ENCODE measurements at places on chromosomes 12 and 14.
A peak's percentile ranks its signal among the peaks of the same experiment; 100 is the strongest.

DNA sequence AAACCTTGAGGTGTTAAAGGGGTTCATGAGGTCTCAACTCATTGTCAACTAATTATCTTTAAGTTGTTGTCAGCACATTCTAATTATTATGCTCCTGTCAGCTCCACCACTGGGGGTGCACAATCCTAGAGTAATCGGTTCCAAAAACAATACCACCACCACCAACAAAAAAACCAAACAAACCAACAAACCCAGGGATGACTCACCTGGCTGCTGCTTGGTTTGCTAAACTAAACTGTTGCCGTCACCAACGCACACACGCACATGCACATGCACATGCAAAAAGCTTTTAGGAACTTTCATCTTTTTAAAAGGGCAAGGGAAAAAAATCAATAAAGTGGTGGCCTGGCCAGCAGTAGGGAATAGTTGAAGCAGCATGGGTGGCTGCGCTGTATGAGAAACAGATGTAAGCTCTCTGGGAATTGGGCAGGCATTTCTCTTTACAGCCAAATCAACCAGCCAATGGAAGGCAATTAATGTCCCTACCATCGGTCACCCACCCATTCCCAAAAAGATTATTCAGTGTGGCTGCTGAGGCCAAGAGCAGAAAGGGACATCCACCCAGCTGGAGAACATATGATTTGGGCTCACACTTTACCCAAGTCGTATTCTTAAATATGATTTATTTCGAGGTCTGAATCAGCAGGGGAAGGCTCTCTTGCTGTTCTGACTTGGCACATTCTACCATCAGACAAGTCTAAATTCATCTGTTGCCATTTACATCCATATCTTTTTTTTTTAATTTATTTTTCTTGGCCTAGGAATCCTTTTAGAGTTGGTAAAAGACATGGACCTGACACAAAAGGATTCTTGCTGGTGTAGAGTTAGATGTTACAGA lies 20.0 kb downstream of the TMEM30B start:
- DNase-seq, result no peak

- no peak for DNase-seq
Measured at GRCh38 chr14:102591372-102591943, 991 bp upstream of the RCOR1 start.

GRCh38 chr12:24069532-24070395 lies 120.3 kb upstream of the SOX5 start:
- peak; percentile 81 for DNase-seq

- no peak for DNase-seq
Measured at GRCh38 chr12:2960996-2961616, 1.9 kb downstream of the TEAD4 start.

GRCh38 chr12:62800707-62801400 lies 134.1 kb downstream of the PPM1H start:
- no peak for DNase-seq

DNA sequence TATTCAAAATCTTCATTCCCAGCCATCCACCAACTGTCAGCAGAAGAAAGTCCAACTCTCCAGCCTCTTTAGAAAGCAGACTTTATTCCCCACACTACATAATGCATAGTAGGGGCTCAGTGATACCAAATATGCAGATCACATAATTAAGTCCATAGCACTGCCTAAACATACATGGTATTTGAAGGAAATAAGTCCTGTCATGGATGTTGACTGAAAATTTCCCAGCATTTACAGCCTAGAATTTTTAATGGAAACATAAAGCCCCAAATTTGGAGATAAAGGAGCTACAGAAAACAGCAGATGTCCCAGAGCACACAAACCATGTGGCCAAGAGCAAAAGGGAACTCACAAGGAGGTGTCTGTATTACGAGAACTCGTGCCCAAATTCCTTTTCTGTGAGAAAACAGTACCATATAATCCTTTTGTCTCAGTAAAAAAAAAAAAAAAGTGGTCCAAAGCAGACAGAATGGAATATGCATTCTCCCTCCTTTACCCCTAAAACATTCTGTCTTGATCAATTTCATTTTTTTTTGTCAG lies 920.5 kb downstream of the NRXN3 start:
- no peak for DNase-seq

- DNase-seq, result peak; percentile 95
Measured at GRCh38 chr14:21383848-21384493, at the start of gene SUPT16H. TSS of gene SUPT16H (minus strand) at chr14:21384019. CDS start at chr14:21383927, 92 bp downstream.

DNA sequence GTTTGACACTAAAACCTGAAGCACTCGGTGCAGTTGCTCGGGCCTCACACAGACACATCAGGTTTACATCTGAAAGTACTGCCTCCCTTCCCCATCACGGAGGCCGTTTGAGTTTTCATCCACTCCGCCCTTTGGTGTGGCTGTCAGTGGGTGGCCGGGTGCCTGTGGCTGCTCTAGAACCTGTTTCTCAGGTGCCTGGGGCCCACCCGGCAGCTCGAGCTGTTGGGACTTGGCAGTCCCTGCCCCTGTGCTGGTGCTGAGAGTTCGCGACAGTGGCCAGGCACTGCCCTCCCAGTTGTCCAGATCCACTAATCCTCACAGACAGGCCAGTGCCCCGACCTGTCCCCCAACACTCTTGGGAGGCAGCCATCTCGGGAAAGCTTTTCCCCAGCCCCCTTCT lies 22.4 kb downstream of the XRCC3 start:
- DNase-seq, result no peak

DNA sequence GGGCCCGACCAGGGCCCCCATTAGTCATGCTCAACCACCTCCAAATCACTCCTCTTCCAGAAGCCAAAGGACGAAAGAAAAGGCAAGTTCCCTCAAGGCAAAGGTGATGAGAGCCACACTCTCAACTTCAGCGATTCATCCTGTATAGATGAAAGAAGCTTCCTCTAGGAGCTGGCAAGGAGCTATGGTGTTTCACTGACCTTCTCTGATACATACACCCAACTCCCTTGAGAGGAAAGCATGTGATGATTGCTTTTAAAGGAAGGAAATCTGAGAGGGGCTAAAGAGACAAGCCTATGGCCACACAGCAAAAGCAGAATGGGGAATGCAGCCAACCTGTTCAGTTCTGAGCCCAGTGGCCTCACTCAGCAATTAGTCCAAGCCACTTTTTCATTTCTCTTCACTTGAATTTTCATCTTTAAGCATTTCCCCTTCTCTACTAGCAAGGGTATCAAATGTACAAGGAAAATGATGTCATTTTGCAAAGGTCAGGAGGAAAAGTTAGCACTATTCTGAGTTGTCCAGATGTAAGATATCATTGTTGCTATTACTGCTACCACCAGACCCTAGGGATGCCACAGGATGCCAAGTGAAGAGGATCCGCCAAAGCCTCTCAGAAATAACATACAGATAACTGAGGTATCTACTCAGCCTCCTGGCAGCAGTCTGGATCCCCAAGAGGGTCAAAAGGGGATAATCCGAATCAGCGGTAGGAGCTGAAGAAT lies 82.5 kb downstream of the MAP3K9 start:
- no peak for DNase-seq

DNA sequence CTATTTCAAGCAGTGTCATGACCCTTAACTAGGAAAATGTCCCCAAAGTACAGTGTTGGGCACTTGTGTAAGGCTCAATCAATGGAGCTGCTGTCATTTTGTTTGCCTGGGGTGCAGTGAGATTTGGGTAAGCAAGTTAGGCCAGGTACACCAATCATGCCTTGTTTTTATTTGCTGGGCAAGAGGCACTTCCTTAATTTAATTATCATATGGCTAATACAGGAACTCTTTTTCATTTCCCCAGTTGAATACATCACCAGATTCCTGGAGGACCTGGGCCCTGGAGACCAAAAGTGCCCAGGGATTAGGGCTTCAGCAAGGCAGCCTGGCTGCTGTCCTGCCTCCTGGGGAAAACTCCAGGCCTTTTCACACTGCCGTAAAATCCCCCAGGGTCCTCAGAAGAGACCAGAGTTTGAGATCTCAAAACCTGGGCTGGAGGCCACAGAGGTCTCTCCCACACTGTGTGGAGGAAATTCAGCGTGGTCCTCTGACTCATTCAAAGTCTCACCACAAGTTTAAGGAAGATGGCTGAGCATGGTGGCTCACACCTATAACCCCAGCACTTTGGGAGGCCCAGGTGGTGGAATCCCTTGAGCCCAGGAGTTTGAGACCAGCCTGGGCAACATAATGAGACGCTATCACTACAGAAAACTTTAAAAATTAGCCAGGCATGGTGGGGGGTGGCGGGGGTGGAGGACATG lies 28.4 kb upstream of the FOXN3 start:
- no peak for DNase-seq

DNA sequence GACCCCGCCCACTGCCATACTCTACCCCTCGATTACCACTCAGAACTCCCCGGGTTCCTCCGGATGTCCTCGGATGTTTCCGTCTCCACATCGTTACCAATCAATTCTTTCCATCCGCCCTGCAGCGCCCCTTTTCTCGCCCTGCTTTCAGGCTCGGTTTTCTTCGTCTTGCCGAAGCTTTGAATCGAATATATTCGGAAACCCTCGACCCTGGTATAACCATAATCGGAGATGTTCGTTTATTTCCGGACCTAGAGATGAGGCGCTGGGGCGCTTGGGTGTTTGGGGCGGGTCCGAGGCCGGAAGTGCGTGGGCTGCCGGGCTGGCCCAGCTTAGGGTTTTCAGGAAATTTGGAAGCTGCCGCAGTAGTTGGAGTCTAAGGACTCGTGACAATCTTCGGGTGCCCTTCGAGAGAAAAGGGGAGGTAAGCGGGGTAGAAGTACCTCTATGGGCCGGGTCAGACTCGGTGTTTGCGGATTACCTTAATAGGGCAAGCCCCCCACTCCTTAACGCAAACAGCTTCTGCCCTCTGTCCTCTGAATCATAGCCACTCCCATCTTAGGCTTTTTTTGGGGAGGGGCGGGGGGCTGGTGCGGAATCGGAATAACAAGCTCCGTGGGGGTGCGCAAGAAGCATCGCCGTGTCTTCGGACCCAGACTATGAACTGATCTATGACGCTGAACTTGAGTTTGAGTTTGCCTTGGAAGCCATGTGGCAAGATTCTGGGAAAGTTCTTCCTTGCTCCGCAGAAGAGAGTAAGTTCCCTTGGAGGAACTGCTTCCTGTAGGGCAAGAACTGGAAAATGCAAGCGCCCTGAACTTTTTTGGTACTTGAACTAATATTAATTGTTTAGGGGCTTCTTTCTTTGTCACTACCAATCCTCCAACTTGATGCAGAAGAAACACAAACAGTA lies at the start of gene C14orf119:
TSS of gene C14orf119 (plus strand) at position 310 of the 913 bp plus-strand sequence. CDS start 2,154 bp downstream, outside the sequence.
- DNase-seq, result no peak

- peak; percentile 28 for DNase-seq
Measured at GRCh38 chr12:120774169-120774916, 48.7 kb downstream of the ACADS start.

- no peak for DNase-seq
Measured at GRCh38 chr12:125247477-125247876, 182.2 kb downstream of the AACS start.

GRCh38 chr12:3604286-3604685 lies 113.3 kb downstream of the PRMT8 start:
- DNase-seq, result no peak

DNA sequence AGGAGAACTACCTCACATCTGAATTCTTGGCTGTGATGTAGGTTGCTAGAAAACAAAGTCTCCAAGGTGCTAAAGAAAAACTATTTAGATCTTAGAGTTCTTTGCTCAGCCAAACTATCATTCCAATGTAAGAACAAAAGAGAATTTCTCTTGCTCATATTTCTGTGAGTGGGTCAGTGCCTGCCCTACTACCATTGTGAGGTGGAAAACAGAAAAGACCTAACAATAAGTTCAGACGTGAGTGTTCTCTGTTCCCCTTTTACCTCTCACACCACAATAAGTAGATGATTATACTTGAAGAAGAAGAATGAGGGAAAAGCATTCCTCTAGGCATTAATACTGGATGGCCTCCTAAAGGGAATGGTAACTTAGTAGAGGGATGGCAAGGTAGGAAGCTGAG lies 187.4 kb upstream of the KITLG start:
- no peak for DNase-seq

GRCh38 chr12:124369055-124369826 lies 74.3 kb downstream of the RFLNA start:
- DNase-seq, result no peak

DNA sequence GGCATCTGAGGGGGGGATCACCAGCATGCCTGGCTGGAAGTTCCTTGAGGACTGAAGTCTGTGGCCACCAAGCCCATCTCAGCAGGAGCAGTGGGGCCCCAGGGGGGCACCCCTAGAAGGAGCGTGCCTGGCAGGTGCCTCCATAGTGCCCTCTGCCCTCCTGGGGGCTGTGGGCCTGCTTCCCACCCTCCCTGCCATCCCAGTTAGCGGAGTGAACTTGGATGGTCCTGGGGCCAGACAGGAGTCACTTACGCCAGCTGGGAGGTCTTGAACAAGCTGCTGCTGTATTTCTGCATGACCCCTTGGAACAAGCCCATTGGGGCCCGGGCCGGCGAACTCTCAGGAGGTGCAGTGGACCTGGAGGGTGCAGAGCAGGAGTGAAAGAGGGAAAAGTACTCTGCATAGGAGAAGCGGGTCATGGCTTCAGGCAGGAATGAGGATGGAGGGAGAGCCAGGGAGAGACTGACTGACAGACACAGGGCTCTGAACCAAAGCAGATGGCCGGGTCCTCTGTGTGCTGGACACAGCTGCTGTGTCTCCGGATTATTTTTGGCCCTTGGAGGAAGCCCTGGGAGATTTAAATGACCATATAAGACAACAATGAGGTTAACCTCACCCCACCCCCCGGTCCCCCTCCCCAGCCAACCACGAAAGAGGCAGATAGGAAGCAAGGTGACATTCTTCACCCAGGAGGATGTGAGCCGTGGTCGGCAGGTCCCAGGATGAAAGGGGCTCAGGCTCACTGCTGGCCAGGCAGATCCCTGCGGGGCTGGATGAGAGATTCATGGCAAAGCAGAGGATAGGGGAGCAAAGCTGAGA lies 19.6 kb downstream of the ASB2 start:
- DNase-seq, result no peak

- DNase-seq, result no peak
Measured at GRCh38 chr12:15873556-15873955, 8.6 kb upstream of the STRAP start.

DNA sequence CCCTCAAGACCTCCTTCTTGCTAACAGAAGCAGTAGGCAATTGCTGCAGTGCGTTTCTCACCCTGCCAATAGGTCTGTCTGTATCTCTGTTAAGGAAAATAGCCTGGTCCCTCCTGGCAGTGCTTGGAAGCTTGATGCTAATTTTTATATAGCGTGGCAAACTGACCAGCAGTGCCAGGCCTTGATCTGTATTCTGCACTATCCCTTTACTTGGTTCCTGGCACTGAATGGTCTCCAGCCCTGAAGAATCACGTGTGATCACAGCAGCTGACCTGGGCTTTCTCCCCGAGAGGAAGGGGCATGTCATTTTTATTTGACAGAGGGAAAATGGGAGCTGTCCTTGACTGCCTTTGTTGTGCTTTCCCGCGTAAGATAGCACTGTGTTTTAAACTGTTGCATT lies 48.7 kb upstream of the TRAF3 start:
- no peak for DNase-seq

DNA sequence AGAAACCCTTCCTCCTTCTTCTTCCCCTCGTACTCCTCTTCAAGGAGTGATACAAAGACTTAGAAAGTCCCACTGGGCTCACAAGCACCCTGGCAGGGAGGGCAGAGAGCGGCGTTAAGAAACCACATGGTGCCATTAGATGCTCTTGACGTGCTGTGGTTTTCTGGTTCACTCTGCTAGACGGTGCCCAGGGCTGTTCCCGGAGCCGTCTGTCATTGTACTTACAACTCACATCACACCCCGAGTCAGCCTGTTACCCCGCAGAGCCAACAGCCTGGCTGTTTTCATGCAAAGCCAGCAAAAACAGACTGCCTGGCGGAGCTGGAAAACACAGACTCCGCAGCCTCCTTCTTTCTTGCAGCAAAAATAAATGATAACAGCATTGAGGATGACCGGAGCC lies 232.6 kb upstream of the TBX3 start:
- DNase-seq, result no peak

- no peak for DNase-seq
Measured at GRCh38 chr14:32233260-32233659, 30.2 kb upstream of the RNU6-8 start.

GRCh38 chr12:70966996-70967790 lies 46.7 kb upstream of the PTPRR start:
- no peak for DNase-seq
